Prostate gland (tissue), 2 donors: ENCODE measurements at places on chromosomes 6 and 20.
A peak's percentile ranks its signal among the peaks of the same experiment; 100 is the strongest.

DNA sequence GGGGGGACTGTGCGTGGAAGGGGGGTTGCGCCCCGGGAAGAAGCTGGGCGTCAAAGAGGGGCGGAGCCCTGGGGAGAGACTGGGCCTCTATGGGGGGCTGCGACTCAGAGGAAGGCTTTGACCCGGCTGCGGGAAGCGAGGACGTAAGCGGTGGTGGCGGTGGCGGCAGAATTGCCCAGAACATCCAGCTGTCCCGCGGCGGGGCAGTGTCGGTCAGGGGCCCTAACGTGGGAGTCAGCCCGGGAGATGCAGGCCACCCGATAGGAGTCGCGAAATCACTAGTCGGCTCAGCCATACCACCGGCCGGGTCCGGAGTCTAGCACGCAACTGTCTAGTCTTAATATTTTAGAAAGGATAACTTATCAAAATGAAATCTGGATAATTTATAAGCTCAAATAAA, 387.6 kb upstream of the EYS start:
- no peak for DNase-seq

DNA sequence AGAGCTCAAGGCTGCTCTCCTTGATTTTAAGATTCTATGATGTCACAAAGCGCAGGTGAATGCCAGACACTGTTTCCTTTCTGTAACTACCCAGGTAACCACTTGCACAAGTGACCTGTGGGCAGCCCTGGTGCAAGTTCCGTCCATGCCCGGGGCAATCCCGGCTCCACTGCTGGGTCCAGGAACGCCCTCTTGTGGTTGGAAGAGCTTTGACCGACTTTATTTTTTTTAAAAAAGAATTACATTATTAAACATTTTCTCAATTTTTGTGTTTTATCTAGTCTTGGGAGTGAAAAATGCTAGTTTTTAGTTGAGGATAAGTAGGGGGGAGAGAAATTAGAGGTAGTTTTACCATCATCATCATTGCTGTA, 695.2 kb downstream of the QKI start:
- no peak for DNase-seq

DNA sequence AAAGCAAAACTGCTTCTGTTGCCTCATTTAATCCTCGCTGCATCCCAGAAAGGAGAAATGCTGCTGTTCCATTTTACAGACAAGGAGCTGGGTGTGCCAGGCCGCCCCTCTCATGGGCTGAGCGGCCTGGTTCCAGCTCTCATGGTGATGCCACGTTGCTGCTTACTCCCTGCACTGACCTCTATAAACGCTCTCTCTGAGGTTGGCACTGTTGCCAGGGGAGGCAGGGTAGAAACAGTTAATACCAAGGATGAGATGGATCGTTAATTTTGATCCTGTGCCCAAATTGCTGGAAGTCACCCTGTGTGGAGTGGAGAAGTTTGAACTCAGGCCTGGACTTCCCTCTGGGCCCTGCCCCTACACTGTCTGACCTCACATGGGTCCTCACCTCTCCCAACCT, 25.6 kb downstream of the SIRPA start:
- no peak for DNase-seq

GRCh38 chr6:113564371-113565171, 292.6 kb upstream of the MARCKS start:
- DNase-seq, result peak; percentile 5

DNA sequence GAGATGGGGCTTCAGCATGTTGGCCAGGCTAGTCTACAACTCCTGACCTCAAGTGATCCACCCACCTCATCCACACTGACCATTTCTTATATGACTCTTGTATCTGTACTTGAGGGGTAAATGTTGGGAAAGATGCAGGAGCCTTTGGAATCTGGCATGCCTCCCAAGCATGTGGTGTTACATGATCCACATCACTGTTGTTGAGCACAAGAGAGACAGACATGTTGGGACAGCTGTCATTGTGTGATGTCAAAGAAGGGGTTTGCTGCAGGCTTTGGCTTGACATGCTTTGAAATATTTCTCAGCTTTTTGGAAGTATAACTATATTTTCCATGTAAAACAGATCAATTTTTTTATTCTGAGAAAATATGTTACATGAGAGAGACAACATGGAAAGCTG, 139.9 kb downstream of the MOXD1 start:
- DNase-seq, result no peak
